ENCODE measurements at places on chromosomes 13 and 19.

- peak; percentile 46 for DNase-seq
Observed at GRCh38 chr19:38514812-38515633, 81.5 kb downstream of the RYR1 start.

DNA sequence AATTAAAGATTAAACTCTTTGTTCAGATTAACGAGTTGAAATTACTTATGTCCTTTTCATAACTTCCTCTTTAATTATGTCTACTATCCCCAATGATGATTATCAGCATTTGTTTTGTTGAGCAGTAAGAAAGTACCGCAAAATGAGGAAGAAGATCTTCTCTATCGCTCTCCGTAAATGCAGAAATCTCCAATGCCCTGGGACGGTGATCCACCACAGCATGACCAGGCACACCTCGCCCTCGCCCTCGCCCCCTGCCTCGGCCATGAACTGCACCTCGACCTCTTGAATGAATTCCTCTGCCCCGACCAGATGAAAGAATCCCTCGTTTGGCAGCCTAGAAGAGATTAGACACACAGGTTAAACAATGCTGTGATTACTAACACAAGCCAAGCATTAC lies 69.1 kb downstream of the RBM26 start:
- DNase-seq: peak; percentile 27

DNA sequence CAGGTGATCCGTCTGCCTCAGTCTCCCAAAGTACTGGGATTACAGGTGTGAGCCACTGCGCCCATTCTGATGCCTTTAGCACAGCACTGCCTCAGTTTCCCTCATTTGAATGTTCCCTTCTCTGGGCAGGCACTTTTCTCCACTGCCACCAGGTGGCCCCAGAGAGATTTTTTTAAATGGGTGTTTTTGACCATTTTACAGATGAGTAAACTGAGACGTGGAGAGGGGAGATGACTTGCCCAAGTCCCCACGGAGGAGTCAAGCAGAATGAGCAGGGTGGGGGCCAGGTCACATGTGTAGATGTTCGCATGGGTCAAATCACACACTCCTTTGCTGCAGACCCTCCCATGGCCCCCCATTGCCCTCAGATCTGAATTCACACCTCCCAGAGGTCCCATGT lies 3.2 kb upstream of the PDE4C start:
- no peak for DNase-seq

DNA sequence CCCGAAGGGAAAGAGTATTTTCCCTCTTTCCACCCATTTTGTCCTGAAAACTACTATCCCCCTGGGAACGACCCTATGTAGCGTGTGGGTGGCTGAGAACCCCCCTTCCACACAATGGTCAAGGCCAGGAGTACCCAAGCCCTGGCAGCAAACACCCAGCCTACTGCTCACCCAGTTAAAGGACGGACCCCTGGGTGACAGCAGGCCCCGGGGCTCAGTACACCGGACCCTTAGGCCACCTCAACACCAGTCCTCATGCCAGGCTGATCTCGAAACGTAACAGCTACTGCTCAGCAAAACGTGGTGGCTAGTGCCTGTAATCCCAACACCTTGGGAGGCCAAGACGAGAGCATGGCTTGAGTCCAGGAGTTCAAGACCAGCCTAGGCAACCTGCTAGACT lies 1.4 kb downstream of the ANKRD27 start:
- DNase-seq: no peak

Data from MV-4-11 (cell line).